ENCODE measurements at places on chromosomes 2 and 18.

GRCh38 chr18:26711756-26712155 is 153.8 kb downstream of the AQP4 start:
- DNase-seq = no peak

- DNase-seq = no peak
These were observed 4.1 kb upstream of the TCF4 start for GRCh38 chr18:55592106-55592505.

DNA sequence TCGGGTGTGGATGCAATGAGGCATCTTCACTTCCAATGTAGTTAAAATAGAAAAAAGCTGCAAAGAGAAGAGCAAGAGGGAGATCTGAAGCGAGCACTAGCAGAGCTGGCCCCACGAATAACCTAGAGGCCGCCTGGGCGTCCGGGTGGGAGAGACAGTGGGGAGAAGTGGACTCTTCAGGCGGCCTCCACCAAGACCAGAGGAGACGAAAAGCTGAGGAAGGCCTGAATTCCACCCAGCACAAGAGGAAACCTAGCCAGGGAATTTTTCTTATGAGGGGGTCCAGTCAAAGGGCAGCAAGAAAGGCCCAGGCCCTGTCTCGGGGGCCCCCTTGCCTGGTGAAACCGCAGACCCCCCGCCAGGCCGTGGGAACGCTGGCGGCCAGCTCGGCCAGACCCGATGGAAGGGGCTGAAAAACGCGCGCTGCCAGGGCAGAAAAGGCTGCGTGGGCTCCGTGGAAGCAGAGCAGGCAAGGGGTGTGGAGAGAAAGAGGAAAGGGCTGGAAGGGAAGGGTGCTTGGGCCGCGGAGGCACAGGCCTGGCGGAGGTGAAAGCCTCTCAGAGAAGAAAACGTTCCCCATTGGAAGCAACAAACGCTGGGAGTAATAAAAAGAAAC is 69.2 kb downstream of the KCTD1 start:
- DNase-seq = no peak

GRCh38 chr2:167653131-167653530 is 594.3 kb downstream of the STK39 start:
- no peak for DNase-seq

DNA sequence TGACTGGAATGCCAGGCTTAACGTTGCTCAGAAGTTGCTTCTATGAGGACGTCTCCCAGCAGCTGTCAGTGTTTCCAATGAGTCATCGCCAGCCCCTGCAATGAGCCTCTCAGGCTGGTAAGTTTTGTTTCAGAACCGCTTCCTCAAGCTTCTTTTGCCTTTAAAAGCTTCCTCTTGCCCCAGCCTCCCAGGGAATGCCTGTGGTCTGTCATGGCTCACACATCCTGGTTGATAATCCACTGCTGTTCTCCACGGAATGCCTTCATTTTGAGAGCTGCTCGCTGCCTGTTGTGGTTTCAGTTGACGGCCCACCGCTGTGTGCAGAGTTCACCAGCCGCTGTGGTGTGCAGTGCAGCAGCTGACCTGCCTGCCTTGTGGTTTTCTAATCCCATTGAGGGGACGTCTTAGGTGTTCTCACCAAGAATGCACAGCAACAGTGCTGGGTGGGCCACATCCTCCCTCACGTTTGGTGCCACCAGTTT is 96.4 kb downstream of the RTP5 start:
- peak; percentile 74 for DNase-seq

DNA sequence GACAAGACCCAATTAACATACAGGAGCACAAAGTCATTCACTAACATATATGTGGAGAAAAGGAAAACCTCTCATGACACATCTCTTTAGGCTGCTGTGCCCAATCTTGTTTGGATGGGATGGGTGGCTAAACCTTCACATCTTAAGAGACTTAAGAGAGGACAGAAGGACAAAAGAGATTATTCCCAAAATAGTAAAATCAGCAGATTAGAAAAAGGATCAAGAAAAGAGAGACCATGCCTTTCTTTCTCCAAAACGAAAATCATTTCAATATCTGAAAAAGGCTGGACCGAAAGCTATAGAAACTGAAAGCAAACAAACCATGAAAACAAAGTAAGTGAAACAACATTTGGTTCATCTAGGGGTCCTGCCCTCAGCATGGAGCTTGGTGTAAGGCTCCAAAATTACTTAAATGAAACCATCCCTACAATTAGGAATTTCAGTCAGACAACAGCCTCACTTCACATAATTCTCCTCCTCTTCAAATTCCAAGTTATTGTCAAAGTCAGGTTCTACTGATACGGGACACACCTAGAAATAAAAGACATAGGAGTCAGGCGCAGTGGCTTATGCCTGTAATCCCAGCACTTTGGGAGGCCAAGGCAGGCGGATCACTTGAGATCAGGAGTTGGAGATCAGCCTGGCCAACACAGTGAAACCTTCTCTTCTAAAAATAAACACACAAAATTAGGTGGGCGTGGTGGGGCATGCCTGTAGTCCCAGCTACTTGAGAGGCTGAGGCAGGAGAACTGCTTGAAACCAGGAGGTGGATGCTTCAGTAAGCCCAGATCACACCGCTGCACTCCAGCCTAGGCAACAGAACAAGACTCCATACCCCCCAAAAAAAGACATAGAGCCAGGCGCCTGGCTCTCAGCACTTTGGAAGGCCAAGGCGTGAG is 5.2 kb downstream of the STARD7 start:
- DNase-seq = no peak

GRCh38 chr2:226048611-226049010 is 649.1 kb downstream of the NYAP2 start:
- no peak for DNase-seq

DNA sequence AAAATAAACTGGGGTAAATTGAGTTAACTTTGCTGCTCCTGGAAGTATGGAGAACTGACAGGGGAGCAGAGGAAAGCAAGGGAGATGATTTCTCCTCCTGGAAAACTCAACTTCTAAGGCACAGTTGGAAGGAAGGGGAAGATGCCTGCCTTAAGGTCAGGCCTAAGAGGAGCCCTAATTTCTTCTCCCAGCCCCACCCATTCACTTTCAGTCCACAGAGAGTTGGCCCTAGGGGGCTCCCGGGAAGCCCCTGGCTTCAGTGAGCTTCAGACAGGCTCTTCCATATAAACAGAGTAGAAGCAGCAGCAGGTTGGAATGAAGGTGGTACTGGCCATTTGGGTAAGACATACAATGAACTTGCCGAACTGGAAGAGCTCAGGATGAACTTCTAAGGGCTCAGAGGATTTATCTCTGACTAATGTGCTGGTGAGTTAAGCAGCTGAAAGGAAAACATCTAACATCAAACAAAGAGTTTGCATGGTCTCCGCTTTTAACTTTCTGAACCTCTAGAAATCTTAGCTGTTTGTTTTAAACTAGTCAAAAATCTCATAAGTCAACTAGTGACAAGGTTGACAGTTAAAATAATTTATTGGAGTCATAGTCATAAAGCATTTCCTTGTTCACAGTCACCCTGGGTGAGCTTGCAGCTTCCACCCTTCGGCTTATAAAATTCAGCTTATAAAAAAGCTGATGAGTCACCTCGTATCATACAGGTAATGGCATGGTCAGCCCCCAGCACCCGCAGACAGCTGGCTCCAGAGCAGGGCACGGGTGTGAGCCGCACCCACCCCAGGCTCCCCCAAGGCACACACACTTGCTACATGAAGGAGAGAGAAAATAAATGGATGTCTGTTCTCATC is 9.8 kb downstream of the MALL start:
- DNase-seq = no peak

DNA sequence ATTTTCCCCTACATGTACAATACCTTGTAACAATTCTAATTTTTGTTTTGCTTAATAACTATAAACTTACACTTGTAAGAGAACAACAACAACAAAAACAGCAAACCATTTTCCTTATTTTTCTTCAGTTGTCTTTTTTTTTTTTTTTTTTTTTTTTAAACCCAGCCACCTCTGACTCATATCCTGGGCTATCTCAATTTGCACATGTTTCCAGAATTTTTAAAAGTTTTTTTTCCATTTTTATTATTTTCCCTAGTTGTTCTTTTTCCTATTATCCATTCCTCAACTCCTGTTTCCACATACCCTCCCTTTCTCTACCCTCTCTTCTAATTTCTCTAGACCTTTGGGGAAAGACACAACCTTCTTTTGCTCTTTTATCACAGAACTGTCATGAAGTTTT is 112.5 kb downstream of the EFEMP1 start:
- no peak for DNase-seq

GRCh38 chr2:118834901-118835745 is 12.3 kb downstream of the EN1 start:
- DNase-seq = no peak

DNA sequence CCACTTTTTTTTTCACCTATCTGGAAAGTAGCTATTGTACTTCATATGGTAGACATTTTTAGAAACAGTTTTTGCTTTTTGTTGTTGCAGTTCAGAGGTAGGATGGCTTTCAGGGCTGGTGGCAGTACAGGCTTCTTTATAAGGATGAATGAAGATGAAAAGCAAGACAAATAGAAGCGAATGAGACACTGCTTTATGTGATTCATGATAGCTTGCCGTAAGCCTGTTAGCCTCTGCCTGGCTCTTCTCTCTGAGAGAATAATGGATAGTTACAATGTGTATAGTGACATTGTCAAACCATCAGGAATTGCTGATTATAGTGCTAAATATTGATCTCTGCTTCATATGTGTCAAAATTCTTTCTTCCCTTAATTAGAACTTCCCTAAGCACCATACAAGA is 173.7 kb downstream of the NR4A2 start:
- DNase-seq = no peak

- no peak for DNase-seq
These were observed 71.7 kb downstream of the MARCO start for GRCh38 chr2:119013671-119014070.

DNA sequence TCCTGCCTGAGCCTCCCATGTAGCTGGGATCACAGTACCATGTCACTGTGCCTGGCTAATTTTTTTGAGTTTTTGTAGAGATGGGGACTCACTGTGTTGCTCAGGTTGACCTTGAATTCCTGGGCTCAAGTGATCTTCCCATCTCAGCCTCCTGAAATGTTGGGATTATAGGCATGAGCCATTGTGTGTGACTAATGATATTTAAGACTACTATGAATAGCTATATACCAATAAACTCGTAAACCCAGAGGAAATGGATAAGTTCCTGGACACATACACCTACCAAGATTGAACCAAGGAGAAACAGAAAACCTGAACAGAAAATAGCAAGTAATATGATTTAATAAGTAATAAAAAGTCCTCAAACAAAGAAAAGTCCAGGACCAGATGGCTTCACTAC is 68.0 kb downstream of the TBR1 start:
- no peak for DNase-seq

- no peak for DNase-seq
These were observed 14.2 kb upstream of the SPATA3 start for GRCh38 chr2:230981704-230982103.

GRCh38 chr2:214550786-214551185 is 139.9 kb downstream of the VWC2L start:
- no peak for DNase-seq

GRCh38 chr2:135798762-135799161 is 38.2 kb downstream of the LCT start:
- no peak for DNase-seq

DNA sequence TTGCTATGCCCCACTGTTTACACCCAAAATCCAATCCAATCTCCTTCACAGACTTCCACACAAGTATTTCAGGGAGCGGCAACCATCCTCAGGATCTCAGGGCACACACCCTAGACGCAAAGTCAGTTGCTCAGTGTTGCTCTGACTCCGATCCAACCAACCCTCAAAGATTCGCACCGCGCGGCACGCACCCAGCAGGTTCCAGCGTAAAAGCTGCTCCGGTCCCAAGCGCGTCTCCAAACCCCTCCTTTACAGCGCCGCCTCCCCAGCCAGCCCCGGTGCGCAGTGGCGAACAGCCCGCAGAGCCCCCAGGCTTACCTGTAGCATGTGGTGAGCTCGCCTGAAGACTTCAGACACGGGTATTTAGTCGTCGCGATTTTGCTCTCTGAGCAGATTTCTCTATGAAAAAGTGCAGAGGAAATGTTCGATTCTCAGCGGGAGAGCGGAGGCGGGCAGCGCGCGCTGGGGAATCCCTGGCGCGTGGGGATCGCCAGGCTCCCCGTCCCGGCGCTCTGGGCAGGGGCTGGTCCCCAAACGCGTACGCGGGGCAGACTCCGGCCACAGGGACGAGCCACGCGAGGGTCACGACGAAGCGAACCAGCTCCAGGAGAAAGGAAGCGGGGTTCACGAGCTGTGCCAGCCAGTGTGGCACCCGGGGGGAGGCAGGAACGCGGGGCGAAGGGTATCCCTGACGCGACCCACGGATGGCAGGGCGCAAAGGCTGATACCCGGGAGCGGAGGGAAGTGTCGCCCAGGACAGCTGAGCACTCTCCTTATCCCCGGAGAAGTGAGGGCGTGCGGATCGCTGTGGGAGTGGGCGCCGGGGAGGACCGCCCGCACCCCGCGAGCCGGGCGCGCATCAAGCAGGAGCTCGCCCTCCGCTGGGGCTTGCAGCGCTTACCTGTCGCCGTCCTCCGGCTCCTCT is 650 bp downstream of the CCBE1 start:
- no peak for DNase-seq

- no peak for DNase-seq
These were observed 91.5 kb downstream of the SETBP1 start for GRCh38 chr18:44771956-44772917.

DNA sequence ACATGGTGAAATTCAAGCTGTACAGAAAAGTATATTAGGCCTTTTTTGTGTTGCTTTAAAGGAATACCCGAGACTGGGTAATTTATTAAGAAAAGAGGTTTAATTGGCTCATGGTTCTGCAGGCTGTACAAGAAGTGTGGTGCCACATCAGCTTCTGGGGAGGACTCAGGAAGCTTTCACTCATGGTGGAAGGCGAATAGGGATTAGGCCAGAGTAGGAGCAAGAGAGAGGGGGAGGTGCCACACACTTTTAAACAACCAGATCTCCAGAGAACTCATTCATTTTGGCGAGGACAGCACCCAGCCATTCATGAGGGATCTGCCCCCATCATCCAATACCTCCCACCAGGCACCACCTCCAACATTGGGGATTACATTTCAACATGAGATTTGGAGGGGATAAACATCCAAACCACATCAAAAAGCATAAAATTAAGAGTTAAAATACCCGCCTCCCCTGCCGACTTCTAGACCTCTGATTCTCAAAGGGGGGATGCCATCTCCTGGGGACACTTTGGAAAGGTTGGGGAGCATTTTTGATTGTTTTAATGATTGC is 15.1 kb upstream of the LIPG start:
- DNase-seq = no peak

GRCh38 chr18:13438507-13439056 is 220.0 kb downstream of the LDLRAD4 start:
- no peak for DNase-seq

- DNase-seq = no peak
These were observed 102.4 kb downstream of the ASB1 start for GRCh38 chr2:238528953-238529781.

GRCh38 chr2:61620244-61621159 is 82.3 kb upstream of the XPO1 start:
- DNase-seq = no peak

DNA sequence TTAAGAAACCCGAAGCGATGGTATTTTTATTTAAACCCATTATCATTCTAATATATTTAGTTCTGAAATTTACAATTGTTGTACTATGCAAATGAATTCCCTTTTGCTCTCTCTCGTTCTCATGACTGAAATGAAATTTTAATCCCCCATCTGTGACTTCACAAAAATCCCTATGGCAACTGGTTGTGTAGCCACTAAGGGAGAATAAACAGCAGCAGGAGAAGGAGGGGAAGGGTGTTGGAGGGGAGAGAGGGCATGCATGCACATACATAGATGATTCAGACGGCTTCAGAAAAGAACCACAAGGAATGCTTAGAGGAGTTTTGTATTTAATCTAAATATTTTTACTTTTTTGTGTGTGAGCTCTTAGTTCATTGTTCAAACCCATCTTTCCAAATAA is 36.8 kb downstream of the CPS1 start:
- DNase-seq = no peak

GRCh38 chr2:199433204-199433832 is 24.4 kb downstream of the SATB2 start:
- DNase-seq = no peak
